ENCODE measurements at places on chromosomes 2 and 18.

- DNase-seq = no peak
Observed at GRCh38 chr2:47560107-47560819, 157.3 kb downstream of the MSH2 start.

DNA sequence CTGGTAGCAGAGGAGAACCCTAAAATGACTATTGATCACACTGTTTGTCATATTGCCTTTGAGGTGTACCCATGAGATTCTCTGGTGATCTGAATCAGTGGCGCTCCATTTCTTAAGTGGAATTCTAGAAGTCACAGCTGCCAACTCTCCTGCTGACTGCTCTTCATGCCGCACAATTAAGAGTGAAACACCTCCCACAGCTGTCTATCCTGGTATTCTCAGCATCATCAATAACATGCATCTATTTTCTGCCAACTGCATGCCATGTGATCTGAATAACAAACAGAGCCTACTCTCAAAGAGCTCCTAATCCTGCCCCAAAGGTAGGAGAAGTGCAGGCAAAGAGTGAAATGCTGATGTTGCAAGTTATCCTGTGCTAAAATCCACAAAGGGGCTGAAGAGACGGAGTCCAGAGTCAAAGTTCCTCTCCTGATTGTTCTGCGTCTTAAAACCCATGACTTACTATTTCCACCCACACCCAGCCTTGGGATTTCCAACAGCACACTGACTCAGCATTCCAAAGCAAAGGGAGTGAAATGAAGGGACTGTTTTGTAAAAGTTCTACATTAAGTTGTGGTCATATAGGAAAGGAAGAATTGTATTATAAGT lies 13.7 kb upstream of the DAPL1 start:
- no peak for DNase-seq

DNA sequence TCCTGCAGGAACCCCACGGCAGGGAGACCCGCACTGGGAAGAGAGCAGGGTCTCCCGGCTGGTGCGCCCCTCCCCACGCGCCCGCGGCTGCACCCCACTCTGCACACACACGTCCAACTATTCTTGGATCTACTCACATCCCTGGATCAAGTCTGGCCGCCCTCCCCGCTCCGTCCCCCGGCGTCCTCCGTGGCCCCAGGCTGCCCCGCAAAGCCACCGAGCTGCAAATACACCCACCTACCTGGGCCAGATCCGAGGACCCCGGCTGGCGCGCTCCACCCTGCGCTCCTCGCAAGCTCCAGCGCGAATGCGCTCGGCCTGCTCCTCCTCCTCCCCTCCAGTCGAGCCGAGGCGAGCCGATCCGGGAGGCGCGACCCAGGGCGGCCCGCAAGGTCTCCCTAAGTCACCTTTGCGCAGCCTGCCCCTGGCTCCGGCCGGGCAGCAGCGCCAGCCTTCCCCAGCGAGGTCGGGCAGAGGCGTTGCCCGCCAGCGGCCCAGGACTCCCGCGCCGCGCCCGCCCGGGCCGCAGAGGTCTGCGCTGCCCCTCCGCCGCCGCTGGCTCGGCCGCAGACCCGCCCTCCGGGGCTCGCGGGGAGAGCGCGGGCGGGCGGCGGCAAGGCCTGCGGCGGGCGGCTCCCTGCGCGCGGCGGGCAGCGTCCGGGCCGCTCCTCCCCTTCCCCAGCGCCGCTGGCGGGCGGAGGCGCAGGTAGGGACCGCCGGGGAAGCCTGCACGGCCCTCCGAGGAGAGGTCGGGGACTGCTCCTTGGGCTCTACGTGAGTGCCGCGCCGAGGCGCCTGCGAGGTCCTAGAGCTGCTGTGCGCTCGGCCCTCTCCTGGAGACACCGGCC lies 126.0 kb downstream of the OSBPL1A start:
- peak; percentile 27 for DNase-seq

- peak; percentile 97 for DNase-seq
Observed at GRCh38 chr2:171416009-171416926, 17.5 kb downstream of the METTL8 start.

GRCh38 chr2:218605432-218605831 lies 2.3 kb upstream of the PLCD4 start:
- no peak for DNase-seq

- DNase-seq = no peak
Observed at GRCh38 chr18:13624563-13625237, 101.7 kb downstream of the FAM210A start.

GRCh38 chr2:133296401-133296800 lies 271.9 kb downstream of the NCKAP5 start:
- DNase-seq = no peak

DNA sequence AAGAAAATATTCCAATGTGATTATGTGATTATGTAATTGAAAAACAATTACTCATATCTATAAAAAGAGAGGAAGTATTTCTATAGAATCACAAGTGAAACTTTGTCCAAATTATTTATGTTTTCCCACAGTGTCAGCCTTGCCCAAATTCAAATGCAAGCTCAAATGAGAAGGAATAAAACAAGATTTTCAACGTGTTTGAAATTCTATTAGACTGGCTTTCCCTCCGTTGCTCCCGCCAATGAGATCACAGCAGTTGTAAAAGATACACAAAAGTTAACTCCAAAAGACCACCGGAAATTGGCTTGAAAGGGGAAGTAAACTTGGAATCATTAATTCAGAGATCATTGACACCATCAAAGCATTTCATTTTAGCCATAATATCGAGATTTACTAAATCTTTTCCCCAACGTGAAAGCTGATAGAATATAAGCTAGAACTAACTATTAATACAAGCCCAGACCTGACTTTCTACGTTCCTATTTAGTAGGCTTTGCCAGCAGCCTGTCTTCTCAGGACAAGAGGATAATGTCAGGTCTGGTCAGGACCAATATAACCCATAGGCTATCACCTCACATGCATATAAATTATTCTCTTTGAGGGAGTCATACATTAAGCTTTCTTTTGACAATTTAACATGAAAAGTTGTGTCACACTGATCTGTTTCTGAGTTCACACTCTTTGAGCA lies 222.6 kb upstream of the CHAC2 start:
- no peak for DNase-seq

GRCh38 chr18:79111483-79111882 lies 42.3 kb downstream of the ATP9B start:
- DNase-seq = no peak

- DNase-seq = no peak
Observed at GRCh38 chr18:46378864-46379207, 274.7 kb downstream of the HAUS1 start.

DNA sequence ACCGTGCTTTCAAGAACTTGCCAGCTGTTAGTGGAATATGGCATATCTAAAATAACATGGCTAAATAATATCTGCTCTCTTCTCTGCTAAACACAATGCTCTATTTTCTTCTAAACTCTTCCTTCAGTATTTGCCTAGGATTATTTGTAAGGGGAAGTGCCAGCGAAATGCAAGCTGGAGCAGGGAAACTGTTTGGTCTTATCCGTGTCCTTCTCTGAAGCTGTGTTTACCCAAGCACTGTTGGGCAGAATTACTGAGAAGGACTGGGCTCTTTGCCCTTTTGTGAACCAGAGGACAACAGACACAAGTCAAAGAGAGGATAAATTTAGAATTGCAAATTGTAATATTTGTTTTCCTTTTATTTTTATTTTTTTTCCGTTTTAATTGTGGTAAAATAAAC lies 23.6 kb downstream of the CPO start:
- no peak for DNase-seq

GRCh38 chr2:73891276-73891901 lies 1.4 kb upstream of the ACTG2 start:
- DNase-seq = no peak

DNA sequence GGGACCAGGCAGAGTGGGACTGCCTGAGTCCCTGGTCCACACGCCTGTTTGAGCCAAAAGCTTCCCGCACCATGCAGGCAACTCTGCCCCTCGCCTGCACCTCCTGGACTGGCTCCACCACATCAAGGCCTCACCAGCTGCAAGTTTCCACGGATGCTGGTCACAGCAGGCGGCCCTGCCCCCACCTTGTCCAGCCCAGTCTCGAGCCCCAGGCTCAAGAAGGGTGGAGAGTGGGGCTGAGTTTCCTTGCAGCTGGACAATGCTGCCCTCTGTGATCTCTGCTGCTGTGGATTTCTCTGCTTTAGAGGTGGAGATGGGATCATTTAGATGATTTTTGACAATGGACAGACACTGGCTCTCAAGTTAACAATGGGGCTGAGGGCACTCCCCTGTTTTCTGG lies 74.9 kb downstream of the MTCL1 start:
- no peak for DNase-seq

DNA sequence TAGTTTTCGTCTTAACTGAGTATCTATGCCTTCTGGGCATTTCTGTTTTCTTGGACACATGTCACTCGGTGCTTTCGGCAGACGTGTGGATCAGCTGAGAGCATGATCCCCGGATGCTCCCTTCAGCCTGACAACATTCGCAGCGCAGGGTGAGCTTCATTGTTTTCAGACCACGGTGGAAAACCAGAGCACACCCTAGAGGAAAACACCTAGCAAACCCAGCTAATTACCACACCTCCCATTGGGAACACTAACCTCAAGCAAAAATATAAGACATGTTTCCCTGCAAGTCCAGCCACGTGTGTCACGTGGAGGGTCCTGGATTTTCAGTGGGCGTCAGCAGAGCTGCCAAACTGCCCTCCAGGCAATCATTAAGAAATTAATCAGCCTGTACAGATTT lies 31.0 kb downstream of the ANKRD29 start:
- no peak for DNase-seq

GRCh38 chr2:158094487-158095092 lies 7.1 kb upstream of the UPP2 start:
- no peak for DNase-seq

DNA sequence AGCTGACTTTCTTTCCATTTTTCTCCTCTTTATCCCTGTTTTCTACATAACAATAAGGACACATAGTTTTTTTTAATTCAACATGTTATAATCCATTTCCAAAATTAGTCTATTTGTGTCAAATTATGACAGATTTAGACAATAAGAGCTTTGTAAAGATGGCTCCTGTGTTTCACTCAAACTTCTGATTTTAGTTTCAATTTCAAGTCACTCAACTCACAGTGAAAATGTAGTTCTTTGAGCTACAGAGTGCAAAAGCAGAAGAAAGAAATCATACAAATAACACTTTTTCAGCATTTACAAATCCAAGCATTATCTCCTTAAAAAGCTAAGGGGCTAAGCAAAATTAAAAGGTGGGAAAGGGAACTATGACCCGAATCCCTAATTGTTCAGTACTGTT lies 340.7 kb upstream of the TRIB2 start:
- DNase-seq = no peak

DNA sequence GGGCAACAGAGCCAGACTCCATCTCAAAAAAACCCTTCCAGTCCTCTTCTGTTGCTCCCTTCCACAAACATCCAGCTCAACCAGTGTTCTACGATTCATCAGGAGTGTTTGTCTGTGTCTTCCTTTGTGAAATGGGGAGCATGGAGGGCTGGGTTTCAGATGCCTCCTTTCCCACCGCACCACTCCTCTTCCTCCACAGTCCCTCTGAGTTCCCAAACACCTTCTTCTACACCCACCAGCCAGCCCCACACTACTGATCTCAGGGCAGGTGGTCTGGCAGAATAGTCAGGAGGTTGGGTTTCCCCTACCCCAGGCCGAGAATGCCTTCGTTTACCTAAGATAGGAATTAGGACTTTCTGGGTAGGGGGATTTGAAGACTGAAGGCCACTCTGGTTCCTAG lies 36.9 kb downstream of the NGEF start:
- DNase-seq = no peak

DNA sequence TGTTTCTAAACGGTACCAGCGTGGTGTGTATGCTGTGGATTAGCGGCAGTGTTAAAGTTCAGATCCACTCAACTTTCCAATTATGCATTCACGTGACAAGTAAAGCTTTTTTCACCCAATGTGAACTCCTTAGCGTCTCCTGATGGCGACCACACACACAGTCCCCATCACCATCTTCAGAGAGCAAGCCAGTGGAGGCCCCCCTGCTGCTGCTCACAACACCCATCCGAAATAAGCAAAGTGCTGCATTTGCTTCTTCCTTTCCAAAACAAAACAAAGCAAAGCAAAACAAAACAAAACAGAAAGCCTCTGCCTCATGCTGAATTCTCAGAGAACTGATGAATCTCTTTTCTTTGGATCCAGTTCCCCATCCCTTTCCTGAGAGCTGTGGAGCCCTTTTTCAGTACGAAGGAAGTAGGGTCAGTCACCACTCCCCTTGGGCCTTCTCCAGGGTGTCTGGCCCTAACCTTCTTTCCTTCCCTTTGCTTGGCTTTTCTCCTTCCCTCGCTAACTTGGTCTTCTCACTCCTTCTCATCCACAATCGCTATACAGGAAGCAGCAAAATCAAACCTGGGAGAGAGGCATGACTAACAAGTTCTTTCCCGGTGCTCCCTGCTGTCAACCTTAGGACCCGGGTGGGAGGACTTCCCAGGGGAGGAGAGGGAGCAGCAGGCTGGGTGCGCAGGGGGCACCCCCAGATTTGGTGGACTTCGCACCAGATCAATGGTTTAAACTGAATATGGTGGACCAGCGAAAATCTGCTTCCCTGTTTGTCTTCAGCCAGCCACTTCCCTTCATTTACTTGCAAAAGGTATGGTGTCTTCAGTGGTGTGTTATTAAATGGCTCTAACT lies 56.0 kb downstream of the NRP2 start:
- DNase-seq = peak; percentile 17

GRCh38 chr2:48345176-48345575 lies 184.8 kb upstream of the STON1 start:
- no peak for DNase-seq

DNA sequence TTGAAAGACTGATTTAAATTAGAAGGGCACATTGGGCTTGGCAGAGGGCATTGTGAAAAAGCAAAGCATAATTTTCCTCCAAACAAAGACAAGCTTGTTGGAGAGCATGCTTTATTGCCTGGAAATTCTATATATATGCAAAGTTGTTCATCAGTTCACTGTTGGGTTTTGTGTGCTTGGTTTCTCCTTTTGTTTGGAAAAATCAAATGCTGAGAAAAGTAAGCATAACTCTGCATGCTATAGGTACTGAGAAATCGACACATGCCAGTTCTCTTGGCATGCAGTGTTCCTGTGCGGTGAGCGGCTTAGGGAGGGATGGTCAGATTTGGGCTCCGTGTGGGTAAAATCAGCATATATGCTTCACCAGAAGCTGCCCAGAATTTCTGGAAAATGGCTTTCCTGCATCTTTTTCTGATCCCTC lies 161.0 kb downstream of the RAPGEF4 start:
- no peak for DNase-seq

- DNase-seq = no peak
Observed at GRCh38 chr2:41197781-41198180, 745.9 kb upstream of the SLC8A1 start.

DNA sequence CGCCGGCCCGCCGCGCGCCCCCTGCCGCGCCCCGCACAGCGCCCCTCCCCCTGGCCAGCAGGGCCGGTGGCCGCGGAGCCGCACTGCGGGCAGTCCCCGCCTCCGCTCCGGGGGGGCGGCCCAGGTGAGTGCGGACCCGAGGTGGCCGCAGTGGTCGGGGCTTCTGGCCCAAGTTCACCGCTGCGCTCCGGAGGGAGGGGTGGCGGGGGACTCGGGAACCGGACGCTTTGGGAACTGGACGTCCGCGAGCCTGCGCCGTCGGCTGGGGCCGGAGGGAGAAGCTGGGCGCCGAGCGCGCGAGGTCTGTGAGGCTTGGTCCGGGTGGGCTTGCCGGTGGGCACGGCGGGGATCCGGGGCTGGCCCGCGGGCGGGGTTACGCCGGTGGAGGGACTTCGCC lies 591 bp upstream of the LDLRAD4 start:
- peak; percentile 29 for DNase-seq

Data from dermis microvascular lymphatic vessel endothelial cell (primary cell).